ENCODE measurements at places on chromosomes 11 and 22.
A peak's percentile ranks its signal among the peaks of the same experiment; 100 is the strongest.

DNA sequence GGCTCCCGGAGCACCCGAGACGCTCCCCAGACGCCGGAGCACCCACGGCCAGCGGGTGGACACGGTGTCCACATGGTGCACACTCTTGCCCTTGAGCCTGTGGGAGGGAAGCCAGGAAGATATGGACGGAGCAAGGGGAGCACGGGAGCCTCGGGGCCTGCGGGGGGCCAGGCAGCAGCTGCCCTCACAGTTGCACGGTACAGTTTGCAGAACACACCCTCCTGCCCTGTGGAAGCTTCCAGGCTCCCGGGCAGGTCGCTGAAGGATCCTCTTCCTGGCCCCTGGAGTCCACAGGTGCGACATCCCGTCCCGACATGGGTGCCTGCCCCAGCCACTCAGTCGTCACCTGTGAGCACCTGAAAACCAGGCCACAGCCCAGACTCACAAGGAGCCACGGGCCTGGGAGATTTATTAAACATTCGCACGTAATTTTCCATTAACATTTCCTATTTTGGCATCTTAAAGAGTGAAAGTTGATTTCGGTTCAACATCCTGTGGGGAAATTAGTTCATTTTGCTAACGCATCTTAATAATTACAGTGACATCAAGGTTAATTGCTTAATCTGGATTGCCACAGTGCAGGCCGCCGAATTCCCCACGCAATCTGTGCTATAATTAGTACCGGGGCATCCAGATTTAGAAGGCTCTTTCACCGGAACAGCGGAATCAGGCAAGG, 253.3 kb downstream of the BRD1 start:
- DNase-seq, result no peak

DNA sequence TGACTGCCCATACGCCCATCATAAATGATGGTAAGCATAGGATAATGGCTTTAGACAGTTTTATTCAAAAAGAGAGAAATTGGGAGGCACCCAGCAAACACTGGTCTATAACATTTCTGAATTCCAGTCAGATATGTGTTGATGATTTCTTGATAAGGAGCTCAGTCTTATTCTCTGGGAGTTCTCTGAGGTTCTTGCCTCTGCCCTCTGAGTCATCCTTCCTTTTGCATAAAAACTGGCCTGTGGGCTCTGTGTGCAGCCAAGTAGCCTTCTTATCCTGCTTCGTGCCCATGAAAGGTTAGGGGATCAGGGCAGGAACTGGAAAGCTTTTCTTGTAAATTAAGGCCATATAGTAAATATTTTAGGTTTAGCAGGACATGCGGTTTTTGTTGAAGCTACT, 48.9 kb downstream of the FAR1 start:
- DNase-seq, result no peak

- DNase-seq, result no peak
Observed at GRCh38 chr11:60945295-60945667, 6.7 kb downstream of the SLC15A3 start.

GRCh38 chr22:23801238-23801821, 14.6 kb downstream of the SMARCB1 start:
- DNase-seq, result no peak

DNA sequence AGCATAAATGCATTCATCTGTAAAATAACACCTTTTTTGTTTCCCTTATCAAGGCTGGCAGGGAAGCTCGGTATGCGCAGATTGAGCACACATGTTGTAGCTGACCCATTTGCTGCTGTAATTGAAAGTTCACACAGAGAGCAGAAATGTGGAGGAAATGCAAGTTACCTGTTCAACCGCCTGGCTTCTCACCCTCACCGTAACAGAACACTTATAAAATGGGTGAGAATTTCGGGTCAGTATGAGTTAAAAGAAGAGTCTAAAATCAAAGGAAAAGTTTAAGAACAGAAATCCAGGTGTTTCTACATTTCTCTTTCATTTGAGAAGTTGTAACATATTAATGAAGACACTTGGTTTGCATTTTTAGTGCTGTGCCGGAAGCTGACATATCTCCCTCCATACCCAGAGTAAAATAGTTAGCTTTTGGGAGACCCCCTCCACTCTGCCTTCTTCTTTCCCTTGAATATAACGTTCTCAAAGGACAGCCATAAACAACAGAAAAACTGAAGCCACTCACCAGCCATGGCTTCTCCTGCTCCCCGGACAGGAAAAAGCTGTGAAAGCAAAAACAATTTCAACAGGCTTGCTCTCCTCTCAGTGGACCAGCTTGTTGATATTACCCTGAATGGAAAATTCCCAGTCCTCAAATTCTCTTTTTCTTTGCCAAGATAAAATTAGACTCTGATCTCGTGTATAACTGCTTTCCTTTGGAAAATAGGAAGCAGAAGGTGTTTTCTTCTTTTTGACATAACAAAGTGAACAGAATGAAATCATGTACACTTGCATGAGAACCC, at the start of gene CASP12:
CASP12 (minus strand) TSS at position 570 of the 794 bp plus-strand sequence.
- no peak for DNase-seq

DNA sequence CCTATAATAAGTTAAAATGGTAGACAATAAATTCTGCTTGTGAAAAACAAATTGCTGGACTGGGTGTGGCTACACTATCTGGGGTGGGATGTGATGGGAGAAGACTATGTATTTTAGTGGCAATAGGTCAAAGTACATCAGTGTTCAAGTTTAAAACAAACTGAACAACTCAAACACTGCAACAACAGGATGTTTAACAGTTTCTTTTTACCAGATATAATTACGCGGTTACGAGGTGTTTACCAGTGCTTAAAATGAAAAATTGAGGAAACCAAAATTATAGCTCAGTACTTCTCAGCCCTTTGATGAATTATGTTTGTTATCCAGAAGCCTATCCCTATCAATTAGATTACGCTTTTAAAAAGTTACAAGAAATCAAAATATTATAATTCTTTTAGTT, 3.2 kb downstream of the PRDM10 start:
- no peak for DNase-seq

GRCh38 chr22:38267086-38267485, 5.7 kb downstream of the TMEM184B start:
- DNase-seq, result no peak

DNA sequence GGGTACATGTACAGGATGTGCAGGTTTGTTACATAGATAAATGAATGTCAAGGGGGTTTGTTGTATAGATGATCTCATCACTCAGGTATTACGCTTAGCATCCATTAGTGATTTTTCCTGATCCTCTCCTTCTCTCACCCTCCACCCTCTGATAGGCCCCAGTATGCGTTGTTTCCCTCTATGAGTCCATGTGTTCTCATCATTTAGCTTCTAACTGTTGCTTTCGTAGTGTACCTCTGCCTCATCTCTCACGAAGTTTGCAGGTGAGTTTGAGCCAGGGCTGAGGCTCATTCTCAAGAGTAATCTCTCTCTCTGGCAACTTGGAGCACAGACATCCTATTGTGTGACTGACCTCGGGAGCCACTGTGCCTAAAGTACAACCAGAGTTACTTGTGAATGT, 4.7 kb upstream of the HBE1 start:
- DNase-seq, result no peak

DNA sequence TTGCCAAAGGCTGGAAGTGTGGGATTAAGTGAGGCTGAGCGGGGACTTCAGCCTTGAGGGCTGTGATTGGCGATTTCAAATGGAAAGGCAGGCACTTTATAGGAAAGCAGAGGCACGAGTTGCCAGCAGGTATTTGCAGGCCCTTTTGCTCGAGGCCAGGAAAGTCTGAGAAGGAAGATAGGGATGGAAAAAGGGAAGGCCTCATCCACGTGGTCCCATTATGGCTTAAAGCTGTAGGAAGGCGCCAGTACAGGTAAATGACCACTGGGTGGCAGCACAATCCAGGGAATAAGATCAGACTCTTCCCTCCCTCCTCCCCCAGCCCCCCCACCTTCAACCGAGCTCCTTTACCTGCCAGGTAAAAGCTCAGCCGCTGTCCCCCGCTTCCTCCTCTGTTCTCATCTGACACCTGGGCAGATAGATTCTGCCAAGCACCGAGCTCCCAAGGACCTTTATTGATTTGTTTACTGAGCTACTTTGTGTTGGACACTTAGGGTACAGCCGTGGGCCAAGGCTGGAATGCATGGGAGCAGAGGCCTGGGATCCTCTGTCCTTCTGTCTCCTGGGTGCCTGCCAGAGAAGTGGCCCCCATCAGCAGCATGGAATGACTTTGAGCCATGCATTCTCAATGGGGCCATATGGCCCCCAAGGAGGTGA, 7.5 kb downstream of the P2RX3 start:
- peak; percentile 75 for DNase-seq

- no peak for DNase-seq
Observed at GRCh38 chr11:110027627-110028371, 65.4 kb upstream of the ZC3H12C start.

- DNase-seq, result no peak
Observed at GRCh38 chr11:90318651-90319050, 95.8 kb upstream of the CHORDC1 start.

- no peak for DNase-seq
Observed at GRCh38 chr22:48393885-48394284, 1433.8 kb downstream of the BRD1 start.

Data from muscle of back (tissue), 13 donors.